Pancreas (tissue), 10 donors: ENCODE measurements at places on chromosomes 7 and 10. TPM values are rescaled to one million over a fixed set of nuclear protein-coding genes. Genes with fewer than 3 reads are reported as not detected.

The PLAC9 gene
- 0.63 TPM for total RNA-seq

DNA sequence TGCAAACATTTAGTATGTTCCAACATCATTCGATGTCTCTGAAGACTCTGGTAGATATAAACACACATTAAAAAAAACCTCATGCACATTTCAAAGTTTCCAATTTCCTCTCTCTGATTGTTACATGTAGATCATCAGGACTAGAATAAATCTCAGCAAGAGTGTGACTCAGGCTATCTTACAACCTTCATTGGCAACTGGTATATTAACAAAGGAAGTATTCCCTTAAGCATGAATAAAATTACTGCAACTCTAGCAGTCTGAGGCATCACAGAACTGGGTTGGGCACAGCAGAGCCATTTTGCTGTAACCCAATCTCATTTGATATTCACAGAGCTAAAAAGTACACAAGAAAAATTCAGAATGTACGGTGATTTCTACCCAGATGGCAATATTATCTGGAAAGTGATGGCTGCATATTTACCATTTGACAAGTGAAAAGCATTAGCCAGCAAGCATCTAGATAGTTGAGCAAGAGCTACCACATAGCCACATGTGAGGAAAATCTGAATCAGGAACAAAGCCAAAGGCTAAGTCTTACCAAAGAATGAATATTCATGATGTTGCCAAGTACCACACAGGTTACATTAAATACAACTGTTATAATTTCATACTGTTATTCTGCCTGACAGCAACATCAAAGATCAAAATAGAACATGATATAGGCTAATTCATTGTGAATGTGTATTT is 232.2 kb downstream of the CRPPA start:
- no peaks in the 10 kb centered on the region for H3K36me3 ChIP-seq
- no peaks in the 10 kb centered on the region for H3K4me1 ChIP-seq
- no peak overlapping the region for H3K27ac ChIP-seq
- H3K4me3 ChIP-seq: no peak overlapping the region
- DNase-seq: no peak
- no peaks in the 10 kb centered on the region for H3K27me3 ChIP-seq

DNA sequence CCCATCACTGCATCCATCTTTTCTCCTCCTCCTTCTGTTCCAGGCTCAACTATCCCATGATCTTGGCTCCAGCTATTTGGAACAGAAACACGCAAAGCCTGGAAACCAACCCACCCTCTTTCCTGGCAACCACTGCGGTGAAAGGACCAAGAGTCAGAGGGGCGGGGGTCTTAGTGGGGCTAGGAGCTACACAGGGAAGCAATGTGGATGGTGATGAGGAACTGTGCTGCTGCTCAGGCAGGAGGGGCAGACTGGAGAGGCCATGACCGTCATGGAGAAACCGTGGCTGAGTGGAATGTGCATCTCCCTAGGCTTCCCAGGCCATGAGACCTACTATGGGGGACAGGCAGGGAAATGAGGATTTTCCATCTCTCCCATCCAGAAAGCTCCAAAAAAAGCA is 25.6 kb downstream of the PLAC9 start:
- no peak overlapping the region for H3K4me3 ChIP-seq
- H3K27ac ChIP-seq: no peak overlapping the region
- DNase-seq: no peak
- H3K4me1 ChIP-seq: no peaks in the 10 kb centered on the region

The BHLHA15 gene
- total RNA-seq: 111 TPM

DNA sequence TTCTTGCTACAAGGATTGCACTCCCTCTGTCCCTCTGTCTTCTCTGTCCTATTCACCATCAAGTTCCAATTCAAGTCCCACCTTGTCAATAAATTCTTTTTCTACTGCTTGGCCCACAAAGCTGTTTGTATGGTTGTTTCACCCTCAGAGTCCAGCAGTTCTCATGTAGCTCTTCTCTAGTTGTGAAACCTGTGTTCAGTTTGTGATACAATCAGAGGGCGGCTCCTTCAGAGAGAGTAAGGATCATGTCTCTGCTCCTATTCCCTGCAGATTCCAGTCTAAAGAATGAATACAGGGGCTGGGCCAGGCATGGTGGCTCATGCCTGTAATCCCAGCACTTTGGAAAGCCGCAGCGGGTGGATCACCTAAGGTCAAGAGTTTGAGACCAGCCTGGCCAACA is 126.6 kb upstream of the BET1 start:
- H3K4me1 ChIP-seq: no peaks in the 10 kb centered on the region
- no peaks in the 10 kb centered on the region for H3K27me3 ChIP-seq
- no peak overlapping the region for H3K4me3 ChIP-seq
- H3K27ac ChIP-seq: no peak overlapping the region
- DNase-seq: no peak
- H3K36me3 ChIP-seq: no peaks in the 10 kb centered on the region

- peak; percentile 84 for DNase-seq
- peaks cover 8% of the 10 kb centered on the region for H3K4me1 ChIP-seq
- no peaks in the 10 kb centered on the region for H3K27me3 ChIP-seq
- H3K36me3 ChIP-seq: peaks cover 33% of the 10 kb centered on the region
Measured at GRCh38 chr7:5528071-5528814, 104.6 kb upstream of the TNRC18 start.

The HSPB1 gene
- 474 TPM for total RNA-seq

DNA sequence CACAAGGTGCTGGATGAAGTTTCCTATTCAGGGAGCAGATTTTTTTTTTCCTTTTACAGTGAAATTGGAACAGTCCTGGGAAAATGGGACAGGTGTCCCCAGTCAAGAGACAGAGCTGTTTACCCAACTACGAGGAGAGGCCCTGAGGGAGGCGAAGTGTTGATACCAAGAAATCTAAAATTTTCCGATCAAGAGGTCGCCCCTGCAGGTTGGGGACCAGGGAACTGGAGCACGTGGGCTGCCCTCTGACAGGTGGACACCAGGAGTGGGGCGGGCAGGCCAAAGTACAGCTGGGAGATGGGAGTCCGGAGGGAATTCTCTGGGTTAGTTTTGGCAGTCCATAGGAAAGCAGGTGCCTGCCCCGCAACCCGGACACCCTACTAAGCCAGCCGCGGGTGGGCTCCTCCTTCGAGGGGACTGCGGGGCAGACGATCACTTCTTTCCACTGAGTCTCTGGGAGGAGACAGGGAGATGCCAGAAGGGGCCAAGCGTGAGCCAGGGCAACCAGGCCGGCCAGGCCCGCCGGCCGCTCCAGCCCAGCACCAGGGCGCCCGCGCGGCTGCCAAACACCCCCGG is 965 bp upstream of the CAMK1D start:
- peak overlapping the region; percentile 85 for H3K27ac ChIP-seq
- peak; percentile 77 for DNase-seq
- no peaks in the 10 kb centered on the region for H3K36me3 ChIP-seq
- no peaks in the 10 kb centered on the region for H3K27me3 ChIP-seq
- H3K4me3 ChIP-seq: peak overlapping the region; percentile 90
- H3K4me1 ChIP-seq: peaks cover 12% of the 10 kb centered on the region

- no peaks in the 10 kb centered on the region for H3K4me1 ChIP-seq
- no peak for DNase-seq
- no peak overlapping the region for H3K27ac ChIP-seq
- no peaks in the 10 kb centered on the region for H3K36me3 ChIP-seq
Measured at GRCh38 chr10:1425879-1426278, 311.4 kb downstream of the ADARB2 start.

The RARRES2 gene
- 408 TPM for total RNA-seq

- H3K27me3 ChIP-seq: no peaks in the 10 kb centered on the region
- no peak overlapping the region for H3K4me3 ChIP-seq
- DNase-seq: peak; percentile 79
- peaks cover 20% of the 10 kb centered on the region for H3K4me1 ChIP-seq
- H3K36me3 ChIP-seq: no peaks in the 10 kb centered on the region
- peak overlapping the region; percentile 62 for H3K27ac ChIP-seq
Measured at GRCh38 chr7:98418636-98419315, 17.9 kb upstream of the BAIAP2L1 start.

GRCh38 chr10:71398976-71399375 is 2.3 kb downstream of the CDH23 start:
- H3K36me3 ChIP-seq: no peaks in the 10 kb centered on the region
- DNase-seq: no peak
- H3K27me3 ChIP-seq: no peaks in the 10 kb centered on the region
- H3K4me3 ChIP-seq: no peak overlapping the region
- no peak overlapping the region for H3K27ac ChIP-seq

- DNase-seq: no peak
- H3K4me1 ChIP-seq: peaks cover 20% of the 10 kb centered on the region
- peaks cover 12% of the 10 kb centered on the region for H3K36me3 ChIP-seq
Measured at GRCh38 chr7:151115121-151115835, 29.0 kb downstream of the AGAP3 start.

GRCh38 chr7:22613496-22613895 is 113.5 kb upstream of the IL6 start:
- DNase-seq: no peak
- no peak overlapping the region for H3K27ac ChIP-seq
- H3K4me3 ChIP-seq: no peak overlapping the region
- no peaks in the 10 kb centered on the region for H3K36me3 ChIP-seq

The TAS2R39 gene
- not detected for total RNA-seq
